ENCODE measurements at places on chromosomes 7 and 10. TPM values are rescaled to one million over a fixed set of nuclear protein-coding genes. Genes with fewer than 3 reads are reported as not detected.

NODAL gene
- total RNA-seq, result not detected

TBXAS1 gene
- total RNA-seq, result 11.0 TPM

GRID2IP gene
- not detected for total RNA-seq

GGCT gene
- 84.8 TPM for total RNA-seq

Measured in A549 treated with DMSO at 1 μM for 4 hours (cell line).